Spinal cord (tissue), 10 donors: ENCODE measurements at places on chromosomes 1 and 21. TPM values are rescaled to one million over a fixed set of nuclear protein-coding genes. Genes with fewer than 3 reads are reported as not detected.

- H3K4me3 ChIP-seq = no peak overlapping the region
- H3K4me1 ChIP-seq = no peaks in the 10 kb centered on the region
- no peak overlapping the region for H3K27ac ChIP-seq
- H3K27me3 ChIP-seq = no peaks in the 10 kb centered on the region
These were observed 21.0 kb downstream of the CNIH4 start for GRCh38 chr1:224377676-224378006.

Gene ZFP69
- total RNA-seq = 7.1 TPM

Gene CCDC17
- 1.0 TPM for total RNA-seq

DNA sequence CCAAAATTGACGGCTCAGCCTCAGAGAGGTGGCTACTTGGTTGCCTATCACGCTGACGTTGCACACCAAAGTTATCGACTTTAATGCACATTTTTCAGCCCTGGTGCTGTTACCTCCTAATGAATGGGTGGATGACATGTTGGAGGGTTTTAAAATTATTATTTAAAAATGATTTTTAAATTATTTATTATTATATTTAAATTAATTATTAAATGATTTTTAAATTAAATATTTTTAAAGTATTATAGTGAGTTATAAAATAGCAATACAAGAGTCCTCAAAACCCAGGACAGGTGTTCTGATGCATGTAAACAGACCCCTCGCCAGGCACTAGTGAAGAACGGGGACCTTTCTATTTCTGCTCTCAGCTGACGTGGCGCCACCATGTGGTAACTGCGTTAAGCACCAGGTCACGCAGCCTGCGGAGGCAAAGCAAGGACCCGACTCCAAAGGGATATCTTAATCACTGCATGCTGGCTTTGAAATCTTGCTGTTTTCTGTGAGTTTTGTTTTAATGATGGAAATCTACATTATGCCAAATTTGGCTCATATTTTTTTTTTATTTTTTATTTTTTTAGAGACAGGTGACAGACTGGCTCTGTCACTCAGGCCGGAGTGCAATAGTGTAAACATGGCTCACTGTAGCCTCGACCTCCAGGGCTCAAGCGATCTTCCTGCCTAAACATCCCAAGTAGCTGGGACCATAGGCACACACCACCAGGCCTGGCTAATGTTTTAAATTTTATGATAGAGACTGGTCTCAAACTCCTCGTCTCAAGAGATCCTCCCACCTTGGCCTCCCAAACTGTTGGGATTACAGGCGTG, 22.6 kb downstream of the CASP9 start:
- H3K4me3 ChIP-seq = no peak overlapping the region
- H3K36me3 ChIP-seq = peaks cover 62% of the 10 kb centered on the region
- DNase-seq = peak; percentile 38
- no peak overlapping the region for H3K27ac ChIP-seq
- H3K4me1 ChIP-seq = no peaks in the 10 kb centered on the region

Gene GALNT2
- 38.3 TPM for total RNA-seq

- no peak for DNase-seq
- H3K27ac ChIP-seq = peak overlapping the region; percentile 54
- peaks cover 21% of the 10 kb centered on the region for H3K4me1 ChIP-seq
These were observed 74.8 kb downstream of the NOS1AP start for GRCh38 chr1:162144268-162144667.

GRCh38 chr1:43691871-43692815, 15.2 kb upstream of the ST3GAL3 start:
- H3K27ac ChIP-seq = no peak overlapping the region
- no peak overlapping the region for H3K4me3 ChIP-seq
- no peaks in the 10 kb centered on the region for H3K4me1 ChIP-seq
- peaks cover 92% of the 10 kb centered on the region for H3K36me3 ChIP-seq

DNA sequence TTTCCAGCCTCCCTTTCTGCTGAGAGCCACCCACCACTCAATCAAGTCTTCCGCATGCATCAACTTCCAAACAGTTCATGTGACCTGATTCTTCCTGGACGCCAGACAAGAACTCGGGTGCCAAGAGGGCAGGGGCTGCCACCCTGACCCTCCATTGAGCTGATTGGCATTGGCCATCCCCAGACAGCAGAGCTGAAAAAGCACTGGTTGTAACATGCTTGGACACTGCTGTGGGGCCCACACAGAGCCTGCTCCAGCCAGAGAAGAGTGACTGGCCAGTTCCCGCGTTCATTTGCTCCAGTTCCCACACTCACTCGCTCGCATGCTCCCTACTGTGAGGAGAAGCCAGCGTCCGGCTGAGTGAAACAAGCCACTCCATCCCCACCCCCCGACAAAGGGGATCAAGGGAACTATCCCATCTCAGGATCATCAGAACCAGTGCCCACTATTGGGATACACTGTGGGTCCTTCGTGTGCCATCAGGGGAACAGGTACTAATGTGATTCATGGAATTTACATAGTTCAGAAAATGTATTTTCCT, 420.3 kb downstream of the NPHP4 start:
- H3K4me1 ChIP-seq = no peaks in the 10 kb centered on the region
- H3K27ac ChIP-seq = no peak overlapping the region
- no peaks in the 10 kb centered on the region for H3K36me3 ChIP-seq
- no peak for DNase-seq

Gene C8A
- 0.06 TPM for total RNA-seq

DNA sequence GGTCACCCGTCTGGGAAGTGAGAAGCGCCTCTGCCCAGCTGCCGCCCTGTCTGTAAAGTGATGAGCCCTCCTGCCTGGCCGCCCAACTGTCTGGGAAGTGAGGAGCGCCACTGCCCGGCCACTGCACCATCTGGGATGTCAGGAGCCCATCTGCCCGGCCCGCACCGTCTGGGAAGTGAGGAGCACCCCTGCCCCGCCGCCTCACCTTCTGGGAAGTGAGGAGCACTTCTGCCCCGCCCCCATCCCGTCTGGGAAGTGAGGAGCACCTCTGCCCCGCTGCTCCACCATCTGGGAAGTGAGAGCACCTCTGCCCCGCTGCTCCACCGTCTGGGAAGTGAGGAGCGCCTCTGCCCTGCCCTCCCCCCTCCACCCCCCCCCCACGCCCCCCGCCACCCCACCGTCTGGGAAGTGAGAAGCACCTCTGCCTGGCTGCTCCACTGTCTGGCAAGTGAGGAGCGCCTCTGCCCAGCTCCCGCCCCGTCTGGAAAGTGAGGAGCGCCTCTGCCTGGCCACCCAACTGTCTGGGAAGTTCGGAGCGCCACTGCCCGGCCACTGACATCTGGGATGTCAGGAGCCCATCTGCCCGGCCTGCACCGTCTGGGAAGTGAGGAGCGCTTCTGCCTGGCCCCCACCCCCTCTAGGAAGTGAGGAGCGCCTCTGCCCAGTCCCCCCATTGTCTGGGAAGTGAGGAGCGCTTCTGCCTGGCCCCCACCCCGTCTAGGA, 4.5 kb upstream of the ZZZ3 start:
- peaks cover 8% of the 10 kb centered on the region for H3K36me3 ChIP-seq
- no peak for DNase-seq
- no peak overlapping the region for H3K27ac ChIP-seq

- H3K27ac ChIP-seq = no peak overlapping the region
- H3K4me1 ChIP-seq = no peaks in the 10 kb centered on the region
- H3K36me3 ChIP-seq = no peaks in the 10 kb centered on the region
- DNase-seq = peak; percentile 36
- H3K4me3 ChIP-seq = no peak overlapping the region
These were observed 89.3 kb upstream of the EDEM3 start for GRCh38 chr1:184843732-184844495.

DNA sequence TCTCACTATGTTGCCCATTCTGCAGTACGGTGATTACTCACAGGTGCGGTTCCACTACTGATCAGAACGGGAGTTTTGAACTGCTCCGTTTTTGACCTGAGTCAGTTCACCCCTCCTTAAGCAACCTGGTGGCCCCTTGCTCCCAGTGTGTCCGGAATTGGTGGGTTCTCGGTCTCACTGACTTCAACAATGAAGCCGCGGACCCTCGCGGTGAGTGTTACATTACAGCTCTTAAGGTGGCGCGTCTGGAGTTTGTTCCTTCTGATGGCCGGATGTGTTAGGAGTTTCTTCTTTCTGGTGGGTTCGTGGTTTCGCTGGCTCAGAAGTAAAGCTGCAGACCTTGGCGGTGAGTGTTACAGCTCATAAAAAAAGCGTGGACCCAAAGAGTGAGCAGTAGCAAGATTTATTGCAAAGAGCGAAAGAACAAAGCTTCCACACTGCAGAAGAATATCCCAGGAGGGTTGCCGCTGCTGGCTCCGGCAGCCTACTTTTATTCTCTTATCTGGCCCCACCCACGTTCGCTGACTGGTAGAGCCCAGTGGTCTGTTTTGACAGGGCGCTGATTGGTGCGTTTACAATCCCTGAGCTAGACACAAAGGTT, 17.6 kb upstream of the PARP1 start:
- H3K27me3 ChIP-seq = peaks cover 2% of the 10 kb centered on the region
- H3K4me1 ChIP-seq = peaks cover 32% of the 10 kb centered on the region
- no peaks in the 10 kb centered on the region for H3K36me3 ChIP-seq
- no peak overlapping the region for H3K27ac ChIP-seq
- H3K4me3 ChIP-seq = no peak overlapping the region
- DNase-seq = no peak

GRCh38 chr1:8010080-8010664, 15.9 kb downstream of the ERRFI1 start:
- peaks cover 21% of the 10 kb centered on the region for H3K36me3 ChIP-seq
- H3K27me3 ChIP-seq = no peaks in the 10 kb centered on the region
- H3K27ac ChIP-seq = no peak overlapping the region
- DNase-seq = no peak

GRCh38 chr1:200411406-200412257, 1.8 kb upstream of the ZNF281 start:
- no peak for DNase-seq
- H3K27ac ChIP-seq = no peak overlapping the region
- peaks cover 6% of the 10 kb centered on the region for H3K4me1 ChIP-seq
- no peak overlapping the region for H3K4me3 ChIP-seq
- H3K27me3 ChIP-seq = peaks cover 4% of the 10 kb centered on the region

DNA sequence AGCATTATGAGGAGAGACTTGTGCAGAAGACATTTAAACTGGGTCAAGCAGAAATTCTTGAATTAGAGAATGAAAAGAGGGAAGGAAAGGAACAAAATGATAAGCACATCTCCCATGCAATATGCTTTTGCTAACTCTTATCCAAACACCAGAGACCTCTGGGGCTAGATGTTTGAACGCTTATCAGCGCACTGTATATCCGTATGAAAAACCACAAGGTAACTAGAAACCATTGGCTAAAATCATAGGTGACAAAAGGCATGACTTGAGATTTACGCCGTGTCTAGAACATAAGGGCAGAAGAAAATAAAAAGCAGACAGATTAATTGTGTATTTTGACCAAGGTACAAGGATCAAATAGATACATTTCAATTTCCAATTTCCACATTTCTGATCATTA, 38.0 kb upstream of the TIAM1 start:
- DNase-seq = no peak
- no peaks in the 10 kb centered on the region for H3K36me3 ChIP-seq
- H3K4me3 ChIP-seq = no peak overlapping the region
- no peak overlapping the region for H3K27ac ChIP-seq
- peaks cover 6% of the 10 kb centered on the region for H3K4me1 ChIP-seq

Gene CD247
- 1.3 TPM for total RNA-seq

- H3K4me3 ChIP-seq = no peak overlapping the region
- no peak overlapping the region for H3K27ac ChIP-seq
- DNase-seq = no peak
- H3K27me3 ChIP-seq = peaks cover 11% of the 10 kb centered on the region
These were observed 12.6 kb upstream of the PSMA5 start for GRCh38 chr1:109438798-109439297.

- no peak overlapping the region for H3K4me3 ChIP-seq
- peaks cover 3% of the 10 kb centered on the region for H3K27me3 ChIP-seq
- no peak for DNase-seq
- H3K36me3 ChIP-seq = no peaks in the 10 kb centered on the region
These were observed 11.0 kb upstream of the TNFRSF8 start for GRCh38 chr1:12052008-12052573.

DNA sequence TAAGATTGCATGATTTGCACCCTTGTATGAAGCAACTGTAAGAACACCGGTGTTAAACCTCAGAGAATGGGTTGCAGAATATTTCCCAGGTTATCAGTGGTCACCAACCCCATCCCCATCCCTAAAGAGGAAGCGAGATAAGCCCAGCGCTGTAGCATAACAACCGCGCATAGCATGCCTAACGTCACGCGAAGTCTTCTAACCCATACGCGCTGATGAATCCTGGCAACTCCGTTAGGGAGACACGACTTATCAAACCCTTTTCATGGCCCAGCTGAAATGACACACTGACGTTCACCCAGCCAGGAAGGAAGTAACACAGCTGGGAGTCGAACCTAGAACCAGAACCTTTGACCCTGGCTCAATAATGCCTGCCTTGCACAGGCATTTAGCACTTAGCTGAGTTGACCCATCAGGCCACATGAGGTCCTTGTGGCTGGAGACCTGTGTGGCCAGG, 24.2 kb downstream of the TMEM51 start:
- no peaks in the 10 kb centered on the region for H3K36me3 ChIP-seq
- H3K27me3 ChIP-seq = no peaks in the 10 kb centered on the region
- DNase-seq = no peak

GRCh38 chr21:28142697-28143096, 850.0 kb downstream of the LTN1 start:
- DNase-seq = no peak
- no peaks in the 10 kb centered on the region for H3K27me3 ChIP-seq
- no peak overlapping the region for H3K27ac ChIP-seq
- H3K36me3 ChIP-seq = no peaks in the 10 kb centered on the region
- H3K4me3 ChIP-seq = no peak overlapping the region

Gene RXFP4
- not detected for total RNA-seq

Gene KDM1A
- total RNA-seq = 107 TPM

Gene SPSB1
- total RNA-seq = 6.9 TPM

DNA sequence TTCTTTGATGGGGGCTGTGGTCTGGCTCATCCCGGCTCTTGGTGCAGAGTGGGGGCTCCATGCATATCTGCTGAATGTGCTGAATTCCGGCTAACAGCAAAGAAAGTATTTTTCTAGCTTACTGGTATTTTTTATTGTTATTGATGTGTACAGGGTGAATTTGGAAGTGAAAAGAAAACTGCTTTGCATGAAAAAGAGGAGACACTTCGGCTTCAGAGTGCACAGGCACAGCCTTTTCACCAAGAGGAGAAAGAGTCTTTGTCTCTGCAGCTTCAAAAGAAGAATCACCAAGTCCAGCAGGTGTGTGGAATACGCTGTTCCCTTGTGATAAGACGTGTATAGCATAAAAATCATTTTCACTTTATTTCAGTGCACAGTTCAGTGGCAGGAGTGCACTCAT, 57.6 kb downstream of the PCNT start:
- no peak overlapping the region for H3K27ac ChIP-seq
- no peaks in the 10 kb centered on the region for H3K27me3 ChIP-seq
- peaks cover 33% of the 10 kb centered on the region for H3K36me3 ChIP-seq
